NCI-H1105 treated with DMSO at 0.1 percent for 48 hours (cell line): ENCODE measurements at places on chromosomes 2 and 18.

DNA sequence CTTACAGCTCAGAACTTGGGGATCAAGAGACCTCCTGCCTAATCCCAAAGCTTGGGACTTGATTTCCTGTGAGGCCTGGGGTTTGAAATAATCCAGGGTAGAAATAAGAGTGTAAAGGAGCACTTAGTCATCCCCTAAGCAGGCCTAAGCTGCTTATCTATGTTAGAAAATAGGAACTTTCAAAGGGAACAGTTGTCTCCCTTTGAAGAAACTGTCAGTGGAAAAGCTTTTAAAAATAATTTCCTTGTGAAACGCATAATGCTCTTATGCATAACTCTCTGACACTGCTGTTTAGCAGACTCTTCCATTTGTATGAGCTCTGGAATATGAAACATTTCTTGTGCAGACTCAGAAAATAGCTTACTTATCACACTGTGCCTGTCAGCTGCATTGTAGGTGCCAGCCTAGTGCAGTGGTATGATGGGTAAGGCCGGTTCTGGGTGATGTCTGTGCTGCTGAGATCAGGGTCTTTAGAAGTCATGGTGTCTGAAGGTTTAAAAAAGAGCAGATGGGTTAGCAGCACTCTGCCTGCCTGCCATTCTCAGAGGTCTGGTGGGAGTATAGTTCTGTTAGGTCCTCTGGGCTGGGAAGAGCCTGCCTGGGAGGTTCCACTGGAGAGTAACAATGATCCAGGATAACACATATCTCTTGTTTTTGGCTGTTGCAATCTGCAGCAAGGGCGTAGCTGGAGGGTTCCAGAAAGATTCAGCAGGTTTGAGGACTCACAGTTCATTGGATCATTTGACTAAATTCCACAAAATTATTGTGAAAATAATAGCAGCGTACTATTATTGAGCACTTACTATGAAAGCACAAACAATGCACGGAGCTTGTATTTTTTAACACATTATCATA is 283.2 kb upstream of the MEX3C start:
- DNase-seq: no peak

GRCh38 chr18:54675076-54675475 is 84.0 kb downstream of the DYNAP start:
- DNase-seq: no peak

GRCh38 chr2:119426801-119427395 is 4.8 kb upstream of the TMEM37 start:
- DNase-seq: no peak

DNA sequence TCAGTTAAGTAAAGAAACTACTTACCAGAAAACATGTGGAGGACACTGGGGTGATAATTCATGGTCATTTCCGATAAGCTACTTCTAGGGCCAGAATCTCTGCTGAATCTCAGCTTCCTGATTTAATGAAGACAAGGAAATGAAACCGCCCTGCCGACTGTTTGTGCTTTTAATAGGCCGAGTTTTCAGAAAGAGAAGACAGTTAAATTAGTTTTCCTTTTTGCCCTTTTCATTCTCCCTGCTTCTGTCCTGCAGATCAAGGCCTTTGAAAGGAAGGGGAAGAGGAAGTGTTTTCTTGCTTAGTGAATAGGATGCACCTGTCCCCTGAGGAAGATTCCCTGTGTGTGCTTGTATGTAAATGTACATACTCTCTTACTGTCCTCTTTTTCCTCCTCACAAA is 126.6 kb downstream of the SH3RF3 start:
- no peak for DNase-seq
